ENCODE measurements at places on chromosomes 16 and 17.

DNA sequence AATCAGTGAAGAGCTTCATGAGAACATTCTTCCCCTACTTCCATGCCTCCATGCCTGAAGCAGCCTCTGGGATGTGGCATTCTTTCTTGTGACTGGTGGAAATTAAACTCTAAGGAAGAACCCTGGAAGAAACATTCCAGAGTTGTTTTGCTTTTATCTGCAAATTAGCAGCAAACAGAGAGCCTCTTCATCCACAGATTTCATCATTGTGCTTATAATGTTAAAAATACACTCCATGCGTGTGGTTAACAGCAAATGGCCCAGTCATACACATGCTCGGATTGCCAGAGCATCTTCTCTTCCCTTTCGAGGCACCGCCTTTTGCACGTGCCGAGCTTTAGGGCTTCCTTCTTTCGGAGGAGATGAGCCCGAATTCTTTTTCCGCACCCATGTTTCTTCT lies 411.3 kb downstream of the SNX29 start:
- no peak for DNase-seq

GRCh38 chr17:77708049-77708448 lies 250.5 kb upstream of the TNRC6C start:
- no peak for DNase-seq

DNA sequence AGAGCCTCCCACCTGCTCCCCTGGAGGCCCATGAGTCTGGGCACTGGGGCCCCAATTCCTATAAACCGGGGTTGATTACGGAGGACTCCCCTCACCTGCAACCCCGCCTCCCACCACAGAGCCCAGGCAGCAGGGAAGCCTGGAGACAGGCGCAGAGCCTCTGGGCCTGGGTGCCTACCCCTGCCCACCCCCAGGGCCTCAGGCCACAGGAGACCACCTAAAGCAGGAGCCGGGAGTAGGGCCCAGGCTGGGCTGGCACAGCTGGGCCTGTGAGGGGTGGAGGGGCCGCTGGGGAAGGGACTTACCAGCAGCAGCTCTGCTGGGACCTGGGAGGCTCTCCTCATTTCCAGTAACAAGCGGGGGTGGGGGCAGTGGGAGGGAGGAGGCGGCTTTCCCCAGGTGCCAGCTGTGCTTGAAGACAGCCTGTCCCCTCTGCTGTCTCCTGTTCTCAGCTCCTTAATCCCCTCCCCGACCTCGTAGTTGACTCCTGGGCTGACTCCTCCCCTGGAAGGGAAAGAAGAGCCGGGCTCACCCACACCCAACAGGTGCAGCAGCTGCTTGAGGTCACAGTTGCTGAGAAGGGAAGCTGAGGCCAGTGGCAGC lies 46.8 kb downstream of the TMEM235 start:
- no peak for DNase-seq

- DNase-seq, result no peak
Measured at GRCh38 chr17:44807817-44808155, 22.3 kb downstream of the GJC1 start.

- no peak for DNase-seq
Measured at GRCh38 chr17:81814748-81815645, 11.0 kb downstream of the GCGR start.

DNA sequence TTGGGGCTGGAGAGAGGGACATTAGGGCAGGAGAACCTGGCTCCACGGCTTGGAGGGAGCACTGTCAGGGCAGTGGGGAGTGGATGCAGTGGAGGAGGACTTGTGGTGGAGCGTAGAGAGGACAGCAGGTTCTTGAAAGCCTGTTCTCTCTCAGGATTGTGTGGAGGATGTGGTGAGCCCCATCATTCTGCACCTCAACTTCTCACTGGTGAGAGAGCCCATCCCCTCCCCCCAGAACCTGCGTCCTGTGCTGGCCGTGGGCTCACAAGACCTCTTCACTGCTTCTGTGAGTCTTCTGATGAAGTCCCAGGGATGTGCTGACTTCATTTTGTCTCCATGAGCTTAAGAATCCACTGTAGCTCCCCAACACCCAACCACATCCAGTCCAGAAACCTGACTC lies 13.5 kb downstream of the COX6A2 start:
- no peak for DNase-seq

- DNase-seq, result no peak
Measured at GRCh38 chr16:28308794-28309584, 16.7 kb downstream of the SBK1 start.
